ENCODE measurements at places on chromosomes 2 and 18. TPM values are rescaled to one million over a fixed set of nuclear protein-coding genes. Genes with fewer than 3 reads are reported as not detected.

Gene OTOS
- total RNA-seq, result not detected

DNA sequence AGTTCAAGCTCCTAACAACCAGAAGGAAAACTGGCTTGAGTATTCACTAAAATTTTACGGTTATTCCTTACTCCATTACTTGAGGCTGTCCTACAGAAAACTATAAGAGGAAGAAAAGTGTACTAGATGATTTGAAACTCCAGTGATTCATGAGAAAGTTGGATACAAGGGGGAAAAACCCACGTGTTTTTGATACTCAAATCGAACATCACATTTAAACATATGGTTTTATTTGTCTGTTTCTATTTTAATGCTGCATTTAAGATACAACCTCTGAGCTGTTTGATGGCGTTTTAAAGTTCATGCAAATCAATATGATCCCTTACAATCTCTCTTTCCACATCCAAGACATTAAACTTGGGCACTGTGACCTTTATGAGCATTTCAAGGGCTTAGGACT, 125.1 kb upstream of the LMAN1 start:
- no peaks in the 10 kb centered on the region for H3K27me3 ChIP-seq
- no peak overlapping the region for H3K27ac ChIP-seq
- H3K4me1 ChIP-seq, result no peaks in the 10 kb centered on the region
- no peaks in the 10 kb centered on the region for H3K36me3 ChIP-seq

- H3K27me3 ChIP-seq, result no peaks in the 10 kb centered on the region
- H3K27ac ChIP-seq, result peak overlapping the region; percentile 96
- no peak overlapping the region for H3K4me3 ChIP-seq
- peaks cover 49% of the 10 kb centered on the region for H3K4me1 ChIP-seq
- DNase-seq, result peak; percentile 55
- no peaks in the 10 kb centered on the region for H3K36me3 ChIP-seq
Observed at GRCh38 chr2:219406861-219407230, 11.3 kb upstream of the DES start.

GRCh38 chr2:158921599-158922408, 46.6 kb upstream of the TANC1 start:
- no peak overlapping the region for H3K4me3 ChIP-seq
- H3K36me3 ChIP-seq, result no peaks in the 10 kb centered on the region
- peak; percentile 37 for DNase-seq

DNA sequence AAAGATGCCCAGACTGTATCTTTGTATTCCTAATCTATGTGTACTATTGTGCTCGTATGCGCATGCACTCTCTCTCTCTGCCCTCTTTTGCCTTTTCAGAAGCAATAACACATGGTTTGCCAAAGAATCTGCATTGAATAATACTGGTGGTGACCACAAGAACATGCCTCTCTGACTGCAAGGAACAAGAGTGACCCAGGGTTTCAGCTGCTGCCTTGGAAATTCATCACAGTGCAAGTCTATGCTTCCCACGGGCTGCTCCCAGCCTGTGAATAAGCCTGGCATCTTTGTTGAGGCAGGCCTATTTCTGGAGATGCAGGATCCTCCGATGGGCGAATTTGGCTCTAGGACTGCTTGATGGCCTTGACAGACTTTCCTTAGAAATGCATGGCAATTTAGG, 689.4 kb upstream of the FANCL start:
- no peaks in the 10 kb centered on the region for H3K36me3 ChIP-seq
- no peaks in the 10 kb centered on the region for H3K4me1 ChIP-seq
- no peak for DNase-seq
- H3K27ac ChIP-seq, result no peak overlapping the region
- no peaks in the 10 kb centered on the region for H3K27me3 ChIP-seq
- no peak overlapping the region for H3K4me3 ChIP-seq

All from heart right ventricle (tissue), 16 donors.